Transverse colon (tissue), 4 donors: ENCODE measurements at places on chromosomes 4 and X. TPM values are rescaled to one million over a fixed set of nuclear protein-coding genes. Genes with fewer than 3 reads are reported as not detected.

DNA sequence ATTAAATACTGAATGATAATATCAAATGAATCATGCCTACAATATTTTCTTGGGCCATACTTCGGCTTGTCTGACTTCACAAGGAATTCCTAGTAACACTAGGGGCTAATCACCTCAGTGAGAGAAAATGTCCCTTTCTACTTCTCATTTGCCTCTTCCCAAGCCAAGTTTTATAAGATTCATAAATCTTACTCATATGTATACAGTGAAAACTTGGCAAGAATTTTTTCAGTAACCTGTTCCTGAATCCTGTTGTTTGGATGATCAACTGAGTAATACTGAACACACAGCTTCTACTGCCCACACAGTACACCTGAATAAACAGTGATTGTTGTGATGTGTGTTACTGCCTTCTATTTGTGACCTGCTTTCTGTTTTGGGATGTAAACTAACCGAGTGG is 16.5 kb downstream of the TMPRSS11E start:
- H3K4me1 ChIP-seq, result no peaks in the 10 kb centered on the region
- no peak overlapping the region for H3K4me3 ChIP-seq
- no peaks in the 10 kb centered on the region for H3K27me3 ChIP-seq
- DNase-seq, result no peak
- no peak overlapping the region for H3K27ac ChIP-seq
- H3K36me3 ChIP-seq, result no peaks in the 10 kb centered on the region

DNA sequence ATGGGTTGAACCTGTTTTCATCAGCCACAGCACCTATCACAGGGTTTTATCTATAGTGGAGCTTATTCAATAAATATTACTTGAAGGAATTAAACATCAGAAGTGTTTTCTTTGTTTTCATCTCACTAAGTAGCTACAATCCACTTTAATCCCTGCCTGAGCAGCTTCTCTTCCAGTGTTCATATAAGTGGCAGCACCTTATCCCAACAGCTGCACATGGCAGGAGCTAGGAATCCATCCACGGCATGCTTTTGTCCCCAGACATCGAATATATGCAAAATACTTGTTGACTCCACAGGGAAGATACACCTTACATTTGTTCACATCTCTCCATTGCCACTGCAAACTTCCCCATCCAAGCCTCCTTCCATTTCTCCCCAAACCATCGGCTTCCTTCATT is 549.8 kb upstream of the FAM241A start:
- no peak overlapping the region for H3K27ac ChIP-seq
- no peak overlapping the region for H3K4me3 ChIP-seq
- H3K4me1 ChIP-seq, result no peaks in the 10 kb centered on the region
- H3K27me3 ChIP-seq, result no peaks in the 10 kb centered on the region
- H3K36me3 ChIP-seq, result no peaks in the 10 kb centered on the region
- no peak for DNase-seq

- DNase-seq, result peak; percentile 52
- no peaks in the 10 kb centered on the region for H3K36me3 ChIP-seq
- peak within 1 kb of the TSS; percentile 95 for H3K27ac ChIP-seq
- peaks cover 24% of the 10 kb centered on the region for H3K27me3 ChIP-seq
- no peak within 1 kb of the TSS for H3K4me3 ChIP-seq
Measured at GRCh38 chr4:993111-994029, at the start of gene SLC26A1. Gene SLC26A1 (minus strand): TSS chr4:993404. CDS start chr4:991703, 1,701 bp downstream.

DNA sequence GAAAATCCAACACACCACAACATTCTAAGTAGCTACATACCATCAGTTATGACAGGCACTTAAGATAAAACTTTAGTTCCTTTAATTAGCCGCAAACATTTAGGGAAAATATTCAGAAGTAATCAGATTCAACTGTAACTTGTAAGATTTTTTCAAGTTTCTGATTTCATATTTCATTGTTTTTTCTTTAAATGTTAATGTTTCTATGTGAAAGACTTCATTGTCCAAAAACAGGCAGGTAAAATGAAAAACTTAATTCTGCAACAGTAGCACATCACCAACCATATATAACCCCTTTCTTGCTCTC is 11.6 kb upstream of the ODAM start:
- no peaks in the 10 kb centered on the region for H3K4me1 ChIP-seq
- no peaks in the 10 kb centered on the region for H3K27me3 ChIP-seq
- no peak overlapping the region for H3K4me3 ChIP-seq

- no peak within 1 kb of the TSS for H3K4me3 ChIP-seq
- H3K27ac ChIP-seq, result no peak within 1 kb of the TSS
- no peak for DNase-seq
- no peaks in the 10 kb centered on the region for H3K27me3 ChIP-seq
Measured at GRCh38 chrX:49264460-49264859, at the start of gene FOXP3. Gene FOXP3 (minus strand): TSS chrX:49264710. CDS start chrX:49258505, 6,205 bp downstream.

GRCh38 chrX:6667048-6667768 is 132.3 kb upstream of the VCX3A start:
- DNase-seq, result no peak
- no peaks in the 10 kb centered on the region for H3K4me1 ChIP-seq
- H3K27ac ChIP-seq, result no peak overlapping the region
- no peaks in the 10 kb centered on the region for H3K27me3 ChIP-seq

DNA sequence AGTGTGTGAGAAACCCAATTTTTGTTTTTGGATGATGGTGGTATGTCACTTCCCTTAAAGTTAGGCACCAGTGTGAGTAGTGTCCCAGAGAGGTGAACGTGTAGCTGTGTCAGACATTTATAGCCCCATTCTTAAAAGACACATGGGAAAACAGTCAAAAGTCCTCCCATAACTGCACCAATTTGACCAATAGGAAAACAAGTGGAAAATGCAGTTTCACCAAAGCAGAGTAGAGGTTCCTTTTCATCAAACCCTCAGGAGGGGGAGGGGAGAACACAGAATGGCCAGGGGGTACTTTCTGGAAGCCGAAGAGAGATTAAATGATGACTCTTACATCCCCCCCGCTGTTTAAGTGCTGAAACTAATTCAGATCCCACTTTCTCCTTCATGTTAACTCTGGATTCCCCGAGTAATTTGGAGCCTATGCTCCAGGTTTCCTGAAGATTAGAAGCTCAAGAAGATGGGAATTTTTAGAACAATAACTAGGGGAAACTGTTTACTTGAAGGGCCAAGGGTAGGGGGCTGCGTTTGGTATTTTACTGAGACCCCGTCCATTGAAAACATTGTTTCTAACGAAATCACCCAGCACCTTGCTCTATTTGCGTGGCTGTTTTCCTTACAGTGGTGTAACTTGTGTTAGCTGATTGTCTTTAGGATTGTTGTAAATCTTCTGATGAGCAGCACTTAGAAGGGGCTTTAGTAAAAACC is 2.1 kb upstream of the LEF1 start:
- H3K27ac ChIP-seq, result no peak overlapping the region
- H3K36me3 ChIP-seq, result no peaks in the 10 kb centered on the region
- peaks cover 3% of the 10 kb centered on the region for H3K4me1 ChIP-seq
- DNase-seq, result no peak

DNA sequence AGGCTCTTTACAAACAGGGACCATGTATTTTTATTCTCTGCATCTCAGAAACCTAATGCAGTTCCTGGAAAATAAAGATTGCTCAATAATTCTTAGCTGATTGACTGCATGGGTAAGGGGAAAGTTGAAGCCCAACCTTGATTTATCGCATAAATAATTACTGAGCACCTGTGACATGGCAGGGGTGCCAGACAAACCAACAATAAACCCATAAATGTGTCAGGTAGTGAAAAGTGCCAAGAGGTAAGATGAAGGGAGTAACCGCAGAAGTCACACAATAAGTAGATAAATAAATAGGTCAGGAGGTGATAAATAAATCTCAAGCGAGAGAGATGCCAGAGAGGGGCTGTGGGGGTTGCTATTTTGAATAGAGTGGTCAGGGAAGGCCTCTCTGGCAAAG is 20.1 kb upstream of the AP1S2 start:
- no peaks in the 10 kb centered on the region for H3K27me3 ChIP-seq
- H3K36me3 ChIP-seq, result no peaks in the 10 kb centered on the region
- no peak for DNase-seq
- no peak overlapping the region for H3K27ac ChIP-seq
- no peaks in the 10 kb centered on the region for H3K4me1 ChIP-seq
- no peak overlapping the region for H3K4me3 ChIP-seq

DNA sequence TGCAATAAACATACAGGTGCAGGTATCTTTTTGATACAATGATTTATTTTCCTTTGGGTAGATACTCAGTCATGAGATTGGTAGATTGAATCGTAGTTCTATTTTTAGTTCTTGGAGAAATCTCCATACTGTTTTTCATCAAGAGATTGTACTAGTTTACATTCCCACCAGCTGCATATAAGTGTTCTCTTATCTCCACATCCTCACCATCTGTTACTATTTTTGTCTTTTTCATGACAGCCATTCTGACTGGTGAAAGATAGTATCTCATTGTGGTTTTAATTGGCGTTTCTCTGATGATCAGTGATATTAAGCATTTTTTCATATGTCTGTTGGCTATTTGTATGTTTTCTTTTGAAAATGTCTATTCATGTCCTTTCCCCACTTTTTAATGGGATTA is 202.2 kb downstream of the RAPGEF2 start:
- no peak overlapping the region for H3K4me3 ChIP-seq
- no peak overlapping the region for H3K27ac ChIP-seq
- H3K4me1 ChIP-seq, result no peaks in the 10 kb centered on the region

DNA sequence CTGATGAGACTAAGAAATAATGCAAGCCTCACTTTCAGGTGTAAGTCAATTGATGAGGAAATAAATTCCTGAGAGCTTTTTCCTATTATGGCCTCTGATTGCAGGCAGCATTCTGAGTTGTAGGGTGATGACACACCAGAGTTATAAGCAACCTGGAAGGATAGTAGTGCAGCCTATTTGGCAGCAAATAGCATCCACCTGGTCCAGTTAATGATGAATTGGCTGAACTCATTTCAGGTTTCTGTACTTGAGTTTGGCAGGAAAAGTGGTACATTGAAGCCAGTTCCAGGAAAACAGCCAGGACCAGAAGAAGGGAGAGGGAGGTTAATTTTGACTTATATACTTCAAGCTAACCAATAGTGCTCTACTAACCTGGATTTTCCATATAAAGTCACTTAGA is 316.8 kb downstream of the NAF1 start:
- H3K27me3 ChIP-seq, result no peaks in the 10 kb centered on the region
- H3K27ac ChIP-seq, result no peak overlapping the region
- no peak for DNase-seq
- no peaks in the 10 kb centered on the region for H3K36me3 ChIP-seq

- DNase-seq, result no peak
- no peaks in the 10 kb centered on the region for H3K4me1 ChIP-seq
- H3K4me3 ChIP-seq, result no peak overlapping the region
- H3K27ac ChIP-seq, result no peak overlapping the region
- H3K27me3 ChIP-seq, result no peaks in the 10 kb centered on the region
- H3K36me3 ChIP-seq, result no peaks in the 10 kb centered on the region
Measured at GRCh38 chr4:120777459-120777858, 145.1 kb downstream of the PRDM5 start.

DNA sequence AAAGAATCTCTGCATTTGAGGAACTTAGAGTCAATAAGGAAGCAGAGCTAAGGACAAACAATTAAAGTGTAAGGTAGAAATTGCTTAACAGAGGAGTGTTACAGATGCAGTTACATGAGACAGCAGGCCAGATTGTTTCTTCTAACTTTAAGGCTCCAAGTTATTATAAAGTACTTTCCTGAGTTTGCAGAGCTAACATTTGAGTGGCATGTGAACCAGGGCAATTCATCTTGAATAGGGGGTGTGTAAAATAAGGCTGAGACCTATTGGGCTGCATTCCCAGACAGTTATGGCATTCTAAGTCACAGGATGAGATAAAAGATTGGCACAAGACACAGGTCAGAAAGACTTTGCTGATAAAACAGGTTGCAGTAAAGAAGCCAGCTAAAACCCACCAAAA is 7.6 kb upstream of the LNX1 start:
- H3K27me3 ChIP-seq, result no peaks in the 10 kb centered on the region
- peaks cover 11% of the 10 kb centered on the region for H3K4me1 ChIP-seq
- H3K36me3 ChIP-seq, result no peaks in the 10 kb centered on the region
- no peak overlapping the region for H3K4me3 ChIP-seq
- peak overlapping the region; percentile 36 for H3K27ac ChIP-seq
- no peak for DNase-seq

The DAPP1 gene
- 0.41 TPM for total RNA-seq

The KIAA1210 gene
- not detected for total RNA-seq

The RAB9B gene
- 1.7 TPM for total RNA-seq

The LEF1 gene
- total RNA-seq, result 29.2 TPM

The NHS gene
- total RNA-seq, result 2.9 TPM

The ETDA gene
- total RNA-seq, result not detected

The DGAT2L6 gene
- total RNA-seq, result not detected
